ENCODE measurements at places on chromosomes 5 and 9. TPM values are rescaled to one million over a fixed set of nuclear protein-coding genes. Genes with fewer than 3 reads are reported as not detected.

Gene CCNJL
- polyA plus RNA-seq, result 0.04 TPM

Gene SELENOP
- 34.3 TPM for polyA plus RNA-seq

Gene IFNA13
- not detected for polyA plus RNA-seq

DNA sequence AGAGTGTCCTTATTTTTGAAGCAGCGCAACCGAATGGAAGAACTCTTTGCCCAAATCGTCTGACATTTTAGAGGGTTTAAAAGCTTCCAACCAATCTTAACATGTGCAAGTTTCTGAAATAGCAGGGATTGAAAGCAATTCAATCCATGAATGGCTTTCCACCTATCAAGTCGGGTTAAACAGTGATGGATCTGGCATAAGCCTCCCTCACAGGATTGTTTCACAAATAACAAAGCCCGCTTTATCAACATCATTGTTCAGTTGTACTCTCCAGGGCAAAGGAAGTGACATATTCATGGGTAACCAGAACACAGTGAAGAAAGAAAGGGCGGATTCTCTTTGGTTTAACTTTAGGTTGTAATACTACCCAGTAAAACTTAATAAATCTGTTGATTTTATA lies 497.3 kb downstream of the MTRR start:
- no peaks in the 10 kb centered on the region for H3K27me3 ChIP-seq
- H3K4me1 ChIP-seq, result no peaks in the 10 kb centered on the region
- no peaks in the 10 kb centered on the region for H3K36me3 ChIP-seq
- H3K4me3 ChIP-seq, result no peak overlapping the region

Gene COL5A1
- 1.7 TPM for polyA plus RNA-seq

DNA sequence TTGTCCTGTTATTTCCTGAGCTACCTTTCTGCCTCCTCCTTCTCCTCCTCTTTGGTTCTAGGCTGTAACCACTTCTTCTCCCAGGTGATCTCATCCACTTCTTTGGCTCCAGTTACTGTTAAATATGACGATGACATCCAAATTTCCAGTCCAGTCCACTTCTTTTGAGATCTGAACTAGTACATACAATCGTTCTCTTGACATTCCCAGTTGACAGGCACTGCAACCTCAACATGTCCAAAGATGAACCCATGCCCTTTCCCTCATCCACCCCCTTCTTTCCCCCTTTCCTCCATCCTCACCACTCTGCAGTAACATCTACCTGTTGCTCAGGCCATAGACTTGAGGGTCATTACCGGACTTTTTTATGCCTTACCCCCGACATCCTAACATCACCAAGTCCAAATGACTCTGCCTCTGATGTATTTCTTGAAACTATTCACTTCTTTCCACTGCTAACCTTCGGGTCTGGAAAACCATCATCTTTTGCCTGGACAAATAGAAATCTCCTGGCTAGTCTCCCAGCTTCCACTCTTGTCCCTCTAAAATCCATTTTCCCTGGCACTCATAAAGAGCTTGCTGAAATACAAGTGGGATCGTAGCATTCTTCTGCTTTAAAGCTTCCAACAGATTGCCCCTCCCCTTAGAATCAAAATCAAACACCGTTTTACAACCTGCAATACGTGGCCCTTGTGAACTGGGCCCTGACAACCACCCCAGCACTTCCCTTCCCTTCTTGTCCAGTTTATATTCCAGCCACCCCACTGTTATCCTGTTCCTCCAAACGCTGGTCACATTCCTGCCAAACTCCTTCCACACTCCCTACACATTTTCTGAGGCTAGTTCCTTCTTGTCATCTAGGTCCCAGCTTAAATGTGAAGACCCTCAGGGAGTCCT lies 31.5 kb downstream of the KLF9 start:
- H3K4me3 ChIP-seq, result no peak overlapping the region
- H3K27ac ChIP-seq, result peak overlapping the region; percentile 25
- no peak for DNase-seq
- H3K27me3 ChIP-seq, result no peaks in the 10 kb centered on the region
- H3K4me1 ChIP-seq, result peaks cover 45% of the 10 kb centered on the region
- H3K36me3 ChIP-seq, result peaks cover 19% of the 10 kb centered on the region

- no peak for DNase-seq
- peak overlapping the region; percentile 71 for H3K27ac ChIP-seq
- H3K36me3 ChIP-seq, result peaks cover 21% of the 10 kb centered on the region
- no peaks in the 10 kb centered on the region for H3K27me3 ChIP-seq
- H3K4me3 ChIP-seq, result no peak overlapping the region
Observed at GRCh38 chr5:43613370-43613769, 10.4 kb downstream of the NNT start.

DNA sequence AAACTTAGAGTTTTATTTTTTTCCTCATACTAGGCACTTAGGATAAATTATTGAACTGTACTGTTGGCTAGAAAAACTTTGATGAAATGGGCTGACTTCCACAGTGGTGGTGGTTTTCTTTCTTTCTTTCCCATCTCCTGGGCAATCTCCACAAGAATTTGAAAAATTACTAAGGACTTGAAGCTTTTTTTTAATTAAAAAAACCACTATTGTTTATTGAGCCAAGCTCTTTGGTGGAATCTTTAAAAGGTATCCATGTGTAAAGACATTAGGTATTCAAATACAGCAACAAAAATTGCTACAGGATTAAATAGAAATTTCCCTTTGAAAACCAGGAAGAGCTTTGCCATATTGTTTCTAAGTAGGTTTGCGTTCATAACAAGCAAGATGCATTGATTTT lies 14.1 kb downstream of the MARCHF6 start:
- H3K4me3 ChIP-seq, result no peak overlapping the region
- no peaks in the 10 kb centered on the region for H3K27me3 ChIP-seq
- no peak for DNase-seq
- H3K36me3 ChIP-seq, result no peaks in the 10 kb centered on the region
- peak overlapping the region; percentile 63 for H3K27ac ChIP-seq

- H3K27ac ChIP-seq, result no peak overlapping the region
- H3K27me3 ChIP-seq, result no peaks in the 10 kb centered on the region
- no peaks in the 10 kb centered on the region for H3K4me1 ChIP-seq
- no peak for DNase-seq
- H3K4me3 ChIP-seq, result no peak overlapping the region
Observed at GRCh38 chr9:93045521-93045920, 13.0 kb upstream of the SUSD3 start.

Data from psoas muscle (tissue), 8 donors.